ENCODE measurements at places on chromosomes 2 and 18. TPM values are rescaled to one million over a fixed set of nuclear protein-coding genes. Genes with fewer than 3 reads are reported as not detected.

GRCh38 chr2:68749345-68749744 is 14.7 kb downstream of the ARHGAP25 start:
- no peak for DNase-seq

OR6B2 gene
- not detected for total RNA-seq

RFX8 gene
- total RNA-seq = 1.0 TPM

GRCh38 chr2:184304006-184304405 is 294.3 kb upstream of the ZNF804A start:
- no peak for DNase-seq

GRCh38 chr2:238493880-238494572 is 67.3 kb downstream of the ASB1 start:
- peak; percentile 22 for DNase-seq

DNA sequence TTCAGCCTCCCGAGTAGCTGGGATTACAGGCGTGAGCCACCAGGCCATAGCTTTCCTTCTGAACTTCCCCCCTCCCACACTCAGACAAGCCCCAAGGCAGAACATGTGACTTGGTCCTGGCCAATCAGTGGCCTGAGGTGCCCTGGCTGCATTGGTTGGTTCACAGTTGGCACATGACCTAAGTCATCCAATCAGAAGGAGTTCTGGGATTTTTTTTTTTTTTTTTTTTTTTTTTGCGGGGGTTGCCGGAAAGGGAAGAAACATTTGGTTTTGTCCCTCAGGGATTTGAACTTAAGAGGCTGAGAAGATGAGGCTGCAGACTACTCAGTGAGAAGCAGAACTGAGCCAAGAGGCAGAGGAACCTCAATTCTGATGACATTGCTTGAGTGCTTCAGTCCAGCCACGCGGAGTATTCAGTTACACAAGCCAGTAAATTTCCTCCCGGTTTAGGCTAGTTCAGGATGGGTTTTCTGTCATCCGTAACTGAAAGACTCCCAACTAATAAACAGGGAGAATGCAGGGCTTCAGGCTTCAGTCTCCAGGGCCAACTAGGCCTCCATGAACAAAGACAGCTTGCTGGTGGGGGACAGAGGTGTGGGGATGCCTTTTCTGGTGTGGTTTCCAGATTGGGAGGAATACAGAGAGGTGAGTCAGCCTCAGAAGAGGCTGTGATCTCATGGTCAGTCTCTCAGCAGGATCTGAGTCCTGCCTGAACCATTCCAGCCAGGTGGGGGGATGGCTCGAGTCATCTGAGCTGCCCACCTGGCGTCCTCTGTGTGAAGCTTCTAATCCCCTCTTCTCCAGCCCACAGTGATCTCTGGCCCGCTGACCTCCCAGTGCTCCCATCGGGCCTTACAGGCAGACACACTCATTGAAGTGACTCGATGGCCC is 9.2 kb downstream of the PTMA start:
- DNase-seq = no peak

CNTNAP5 gene
- total RNA-seq = not detected

MEP1B gene
- not detected for total RNA-seq

- DNase-seq = no peak
Measured at GRCh38 chr2:177535958-177536504, 143.5 kb downstream of the AGPS start.

ZNF385B gene
- not detected for total RNA-seq

DNA sequence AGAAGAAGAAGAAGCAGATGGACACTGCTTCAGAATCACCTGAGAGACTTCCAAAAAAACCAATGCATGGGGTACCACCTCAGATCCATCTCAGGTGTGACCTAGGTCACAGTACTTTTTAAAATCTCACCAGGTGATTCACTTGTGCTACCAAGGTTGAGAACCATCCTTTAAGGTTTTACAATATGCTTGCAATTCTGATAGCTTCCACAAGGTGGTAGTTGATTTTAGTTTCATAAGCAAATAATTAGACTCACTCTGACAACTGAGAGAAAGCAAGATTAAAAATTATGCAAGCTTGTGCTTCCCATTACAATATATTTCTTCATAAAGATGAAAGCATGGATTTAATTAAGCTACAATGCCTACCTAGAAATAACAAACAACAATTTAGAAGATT is 355.1 kb downstream of the EN1 start:
- DNase-seq = no peak

DNA sequence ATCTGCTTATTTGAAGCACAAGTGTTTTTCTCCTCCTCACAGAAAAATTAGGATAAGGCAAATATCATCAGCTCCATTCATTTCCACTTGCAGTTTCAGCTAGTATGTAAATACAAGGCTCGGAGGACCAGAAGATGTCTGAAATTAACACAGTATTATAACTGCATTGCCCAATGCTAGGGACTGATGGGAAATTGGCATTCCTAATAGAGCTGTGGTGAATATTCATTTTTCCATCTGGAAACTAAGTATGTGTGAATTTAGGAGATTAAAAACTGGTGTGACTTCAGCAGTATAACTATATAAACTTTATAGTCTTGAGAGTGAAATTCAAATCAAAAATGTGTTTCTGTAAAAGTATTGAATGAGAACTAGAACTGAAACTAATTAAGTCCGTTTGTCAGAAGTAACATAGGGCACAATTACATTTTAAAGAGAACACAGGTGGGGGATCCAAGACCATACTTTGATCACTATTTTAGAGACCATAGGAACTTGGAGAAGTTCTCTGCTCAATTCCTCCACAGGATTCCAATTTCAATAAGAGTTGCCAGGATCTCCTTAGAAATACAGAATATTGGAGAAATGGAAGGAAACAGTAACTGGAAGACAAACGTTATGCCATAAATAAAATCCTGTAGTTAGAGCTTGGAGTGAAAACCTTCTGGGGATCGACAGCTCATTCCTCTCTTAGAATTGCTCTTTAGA is 12.1 kb upstream of the ITGA6 start:
- no peak for DNase-seq

PPP1CB gene
- total RNA-seq = 182 TPM

DNA sequence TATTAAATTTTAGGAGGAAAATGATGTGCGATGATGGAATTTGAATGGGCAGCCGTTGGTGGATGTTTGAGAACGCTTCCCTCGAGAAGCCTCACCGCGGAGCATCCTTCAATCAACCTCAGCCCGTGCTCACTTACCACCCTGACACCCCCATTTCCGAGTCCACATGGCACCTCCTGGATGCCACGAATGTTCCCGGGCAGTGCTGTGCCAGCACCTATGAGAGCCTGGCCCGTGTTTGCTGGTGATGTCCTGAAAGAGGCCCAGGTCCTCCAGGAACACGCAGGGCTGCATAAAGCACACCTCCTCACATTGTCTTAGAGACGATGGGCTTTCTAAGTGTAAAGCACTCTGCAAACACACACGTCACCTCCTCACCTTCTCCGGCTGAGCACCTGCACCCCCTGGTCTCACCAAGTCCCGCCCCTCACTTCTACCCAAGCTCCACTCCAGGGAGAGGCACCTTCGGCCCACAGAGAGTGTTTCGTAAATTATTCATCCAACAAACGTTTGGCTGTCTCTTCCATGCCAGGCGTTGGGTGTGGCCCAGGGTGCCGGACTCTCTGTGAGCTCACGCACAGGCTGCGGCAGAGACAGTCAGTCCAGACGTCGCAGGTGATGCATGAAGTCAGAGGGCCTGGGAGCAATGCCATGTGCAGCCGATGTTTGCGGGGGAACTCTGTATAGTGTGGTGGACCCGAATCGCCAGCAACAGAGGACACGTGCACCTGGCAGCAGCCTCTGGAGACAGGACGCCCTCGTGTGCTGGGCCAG is 150.0 kb downstream of the TPO start:
- no peak for DNase-seq

Measured in T-cell (primary cell).